ENCODE measurements at places on chromosomes 4 and X.

DNA sequence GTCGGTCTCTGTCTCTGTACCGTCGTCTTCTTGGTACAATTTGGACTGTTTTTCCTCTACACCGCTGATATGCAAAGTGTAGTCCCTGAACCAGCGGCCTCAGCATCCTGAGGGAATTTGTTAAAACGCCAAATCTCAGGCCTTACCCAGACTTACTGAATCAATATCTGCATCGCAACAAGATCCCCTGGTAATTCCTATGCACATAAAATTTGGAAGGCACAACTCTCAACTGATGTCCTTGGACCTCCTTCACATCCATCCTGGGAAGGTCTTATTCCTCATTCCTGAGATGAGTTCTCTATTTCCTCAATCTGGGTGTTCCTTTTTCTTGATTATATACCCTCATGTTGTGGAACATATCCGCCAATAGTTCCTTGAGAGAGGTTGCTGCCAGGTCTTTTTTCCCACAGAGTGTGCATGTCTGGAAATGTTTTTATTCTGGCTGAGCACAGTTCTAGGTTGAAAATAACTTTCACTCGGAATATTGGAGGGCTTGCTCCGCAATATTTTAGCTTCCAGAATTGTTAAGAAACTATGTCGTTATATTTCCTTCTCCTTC lies 738 bp upstream of the HPF1 start:
- no peak for DNase-seq

GRCh38 chrX:22686138-22686541 lies 313.6 kb upstream of the DDX53 start:
- no peak for DNase-seq

GRCh38 chrX:85326234-85327059 lies 53.0 kb downstream of the POF1B start:
- DNase-seq = no peak

DNA sequence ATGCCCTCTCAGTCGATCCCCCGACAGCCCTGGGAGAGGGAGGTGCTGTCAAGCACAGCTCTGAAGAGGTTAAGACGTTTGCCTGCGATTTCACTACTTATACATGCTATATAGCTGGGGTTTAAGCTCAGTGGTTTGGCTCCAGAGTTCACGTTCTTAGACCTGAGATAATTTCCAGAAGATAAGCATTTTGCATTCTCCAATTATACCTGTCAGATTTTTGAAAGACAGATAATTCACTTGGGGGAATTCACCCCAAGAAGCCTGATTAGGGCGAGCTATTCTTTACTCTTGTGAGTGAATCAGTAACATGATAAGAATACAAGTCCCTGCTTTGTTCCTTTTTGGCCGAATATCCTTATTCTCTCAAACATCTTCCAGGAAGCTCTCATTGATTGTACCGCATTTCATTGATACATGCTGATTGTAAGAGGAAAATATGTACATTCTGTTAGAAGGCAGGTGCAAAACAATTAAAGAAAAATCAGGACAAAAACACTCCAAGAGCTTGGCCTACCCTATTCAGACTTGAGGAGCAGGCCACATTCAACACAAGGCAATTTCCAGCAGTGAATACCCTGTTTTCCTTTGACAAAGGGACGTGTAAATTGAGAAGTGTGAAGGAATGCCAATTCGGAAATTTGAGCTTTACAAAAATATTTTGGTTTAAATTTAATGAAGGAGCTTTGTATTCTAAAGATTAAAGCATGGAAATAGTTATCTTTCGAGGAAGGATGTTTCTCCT lies 30.2 kb downstream of the TENM3 start:
- DNase-seq = no peak
